A549 treated with AZD2906 at 1 μM for 4 hours (cell line): ENCODE measurements at places on chromosomes 2 and 18. TPM values are rescaled to one million over a fixed set of nuclear protein-coding genes. Genes with fewer than 3 reads are reported as not detected.

TMEM198 gene
- 0.62 to 1.2 TPM (median 0.96 TPM) in 5 replicates for total RNA-seq

TMEM178A gene
- 0.10 to 0.16 TPM (median 0.13 TPM) in 5 replicates for total RNA-seq

MEP1B gene
- total RNA-seq: 0.04 to 0.10 TPM (median 0.05 TPM) in 5 replicates

CPO gene
- 0.05 to 0.11 TPM (median 0.09 TPM) in 4 of 5 replicates, not detected in the other for total RNA-seq

STON1 gene
- total RNA-seq: 0.28 to 0.42 TPM (median 0.39 TPM) in 5 replicates

ADD2 gene
- 22.2 to 29.0 TPM (median 25.0 TPM) in 5 replicates for total RNA-seq

KCNS3 gene
- total RNA-seq: 1.2 to 1.4 TPM (median 1.3 TPM) in 5 replicates

CD302 gene
- 2.0 to 2.3 TPM (median 2.1 TPM) in 5 replicates for total RNA-seq
